ENCODE measurements at places on chromosomes 3 and 15.

DNA sequence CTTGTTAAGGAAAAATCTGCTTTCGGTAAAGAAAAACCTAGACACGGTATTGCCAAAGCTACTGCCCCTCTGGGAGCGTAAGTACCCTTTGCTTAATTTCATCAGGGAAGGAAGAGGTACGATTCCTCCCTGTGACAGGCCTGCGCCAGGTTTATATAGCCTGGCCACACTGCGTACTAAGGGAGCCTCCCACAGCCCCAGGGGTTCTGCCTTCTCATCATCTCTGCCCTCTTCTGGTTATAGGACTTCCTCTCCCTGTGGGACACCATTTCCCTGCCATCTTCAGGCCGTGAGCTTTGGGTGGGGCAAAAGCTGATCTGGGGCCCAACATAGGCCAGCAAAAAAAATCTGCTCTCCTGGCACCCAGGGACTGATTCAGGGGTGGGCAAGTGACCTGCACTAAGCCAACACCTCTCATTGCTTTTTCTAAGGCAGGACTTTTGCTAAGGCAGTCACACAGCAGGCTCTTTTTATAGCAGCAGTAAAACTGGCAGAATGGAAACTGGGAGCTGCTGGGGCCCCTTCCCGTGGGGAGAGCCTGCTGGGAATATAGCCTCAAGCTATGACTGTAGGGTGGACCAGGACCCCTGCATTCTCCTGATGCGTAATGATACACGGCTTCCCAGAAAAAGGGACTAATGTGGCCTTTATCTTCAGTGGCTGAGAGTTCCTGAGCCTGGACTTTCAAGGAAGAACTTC, 76.2 kb downstream of the PRICKLE2 start:
- no peak for DNase-seq

DNA sequence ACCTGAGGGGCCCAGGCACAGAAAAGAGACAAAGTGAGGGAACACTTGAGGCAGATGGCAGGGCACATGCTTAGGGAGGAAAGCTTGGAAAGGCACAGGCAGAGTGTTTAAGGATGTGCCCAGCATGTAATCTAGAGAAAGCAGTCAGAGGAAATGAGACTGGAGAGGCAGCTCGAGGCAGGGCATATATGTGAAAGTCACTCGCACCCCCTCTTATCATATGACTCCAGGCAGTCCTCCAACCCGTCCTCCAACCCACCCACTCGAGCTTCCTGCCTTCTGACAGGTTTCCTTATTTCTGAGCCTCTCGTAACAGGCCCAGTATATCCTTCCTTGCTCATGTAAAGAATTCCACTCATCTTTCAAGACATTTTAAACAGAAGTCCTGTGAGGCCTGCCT, 294.0 kb downstream of the SOX2 start:
- no peak for DNase-seq

DNA sequence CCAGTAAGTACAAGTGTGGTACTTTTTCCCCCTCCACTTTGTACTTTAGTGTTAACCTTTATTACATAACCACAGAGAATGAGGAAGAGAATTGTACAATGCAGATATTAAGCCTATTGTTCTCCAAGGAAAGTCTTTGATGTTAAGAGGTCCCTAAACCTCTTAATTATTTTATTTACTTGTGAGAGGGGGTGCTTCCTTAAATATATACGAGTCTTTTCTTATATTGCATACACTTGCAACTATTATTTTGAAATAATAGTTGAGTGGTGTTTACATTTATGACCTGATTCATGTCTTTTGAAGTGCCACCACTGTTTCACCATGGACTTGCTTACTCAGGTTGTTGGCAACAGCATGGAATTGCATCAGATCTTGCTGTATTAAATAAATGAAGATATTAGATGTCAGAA, 10.1 kb downstream of the USP3 start:
- DNase-seq = no peak

DNA sequence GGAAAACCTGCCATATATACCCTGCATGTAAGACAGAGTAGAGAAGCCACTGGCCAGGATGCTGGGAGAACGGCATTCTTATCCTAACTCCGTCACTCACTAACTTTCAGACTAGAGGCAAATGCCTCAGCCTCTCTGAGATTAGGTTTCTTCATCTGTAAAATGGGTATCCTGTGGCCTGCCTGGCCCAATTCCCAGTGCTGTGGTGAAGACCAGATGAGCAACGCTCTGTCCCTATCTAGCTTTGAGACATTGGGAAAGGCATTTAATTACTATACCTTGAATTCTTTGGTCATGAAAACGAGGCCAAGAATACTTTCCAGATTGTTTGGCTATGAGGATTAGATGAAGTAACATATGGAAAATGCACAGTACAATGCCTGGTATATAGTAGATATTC, 35.9 kb downstream of the CEMIP start:
- no peak for DNase-seq

- no peak for DNase-seq
Measured at GRCh38 chr3:67691926-67692325, 37.5 kb upstream of the SUCLG2 start.

DNA sequence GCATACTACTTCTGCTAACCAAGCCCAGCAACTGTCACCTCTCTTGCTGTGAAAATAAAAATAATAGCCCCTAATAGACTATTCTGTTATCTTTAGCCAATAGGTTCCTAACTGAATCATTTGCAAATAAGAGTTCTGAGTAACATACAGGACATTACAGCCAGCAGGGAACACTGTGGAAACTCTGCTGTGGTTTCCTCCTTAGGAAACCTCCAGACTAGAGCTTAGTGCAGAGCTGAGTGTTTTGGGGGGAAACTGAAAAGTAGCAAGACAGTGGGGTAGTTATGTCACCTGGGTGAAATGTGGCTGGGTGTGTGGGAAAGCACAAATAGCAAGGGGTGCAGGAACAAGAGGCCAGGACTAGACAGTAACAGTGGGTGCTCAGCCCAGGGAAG, 32.4 kb downstream of the DZIP1L start:
- no peak for DNase-seq

- DNase-seq = no peak
Measured at GRCh38 chr3:133882986-133883586, 12.6 kb downstream of the RAB6B start.

- DNase-seq = no peak
Measured at GRCh38 chr15:71278989-71279756, 163.9 kb downstream of the THSD4 start.

DNA sequence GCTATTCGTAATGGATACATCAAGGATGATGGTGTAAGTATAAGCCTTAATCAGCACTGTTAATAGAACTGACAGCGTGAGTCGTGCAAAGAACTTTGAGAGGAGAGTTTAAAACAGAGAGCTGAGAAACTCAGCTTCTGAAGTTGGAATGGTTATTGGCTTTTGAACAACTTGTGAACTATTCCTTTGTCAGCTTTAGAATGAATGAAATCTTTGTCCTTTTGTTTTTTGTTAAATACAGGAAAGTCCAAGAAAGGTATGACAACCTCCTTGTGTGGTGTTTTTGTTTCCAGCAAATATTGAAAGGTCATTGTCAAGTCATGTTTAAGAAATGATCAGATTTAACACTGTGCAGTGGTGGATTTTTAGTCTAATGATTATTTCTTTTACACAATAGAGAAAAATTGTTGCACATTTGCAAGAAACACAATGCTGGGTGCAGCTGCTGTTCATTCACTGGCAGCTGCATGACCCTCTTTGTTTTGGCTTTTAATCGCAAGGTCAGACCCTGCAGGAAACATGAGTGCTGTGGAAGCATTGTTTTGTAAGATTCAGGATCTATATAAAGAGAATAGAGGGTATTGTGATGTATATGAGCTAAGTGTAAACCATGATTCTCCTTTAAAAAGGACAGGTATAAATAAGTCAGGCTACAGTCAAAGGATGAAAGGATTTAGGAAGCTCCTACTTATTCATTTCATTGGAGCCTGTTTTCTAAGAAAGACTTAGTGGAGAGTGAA, 21.7 kb upstream of the ABHD10 start:
- no peak for DNase-seq

DNA sequence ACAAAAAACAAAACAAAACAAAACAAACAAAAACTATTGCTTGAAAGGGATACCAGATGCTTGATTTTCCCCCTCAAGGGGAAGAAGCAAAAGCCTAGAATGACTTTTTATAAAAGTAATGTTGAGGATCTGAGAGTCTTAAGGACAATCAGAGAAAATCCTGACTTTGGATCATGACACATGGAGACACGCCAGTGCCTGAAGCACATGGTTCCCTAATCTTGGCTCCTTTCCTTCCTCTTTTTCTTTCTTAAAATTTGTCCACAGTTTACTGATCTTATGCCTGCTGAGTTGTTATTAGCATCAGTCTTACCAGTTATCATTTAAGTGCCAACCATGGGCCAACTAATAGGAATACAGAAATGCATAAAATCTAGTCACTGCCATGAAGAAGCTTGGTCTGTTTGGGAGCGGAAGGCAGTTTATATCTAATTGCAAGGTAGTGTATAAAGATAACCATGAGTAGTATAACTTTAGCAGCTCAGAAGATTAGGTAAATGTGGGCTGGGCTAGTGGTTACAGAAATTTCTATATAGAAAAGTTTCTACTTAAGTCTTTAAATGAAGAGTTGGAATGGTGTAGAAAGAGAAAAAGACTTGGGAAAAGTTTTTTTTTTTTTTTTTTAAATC, 6.9 kb downstream of the GLCE start:
- no peak for DNase-seq

DNA sequence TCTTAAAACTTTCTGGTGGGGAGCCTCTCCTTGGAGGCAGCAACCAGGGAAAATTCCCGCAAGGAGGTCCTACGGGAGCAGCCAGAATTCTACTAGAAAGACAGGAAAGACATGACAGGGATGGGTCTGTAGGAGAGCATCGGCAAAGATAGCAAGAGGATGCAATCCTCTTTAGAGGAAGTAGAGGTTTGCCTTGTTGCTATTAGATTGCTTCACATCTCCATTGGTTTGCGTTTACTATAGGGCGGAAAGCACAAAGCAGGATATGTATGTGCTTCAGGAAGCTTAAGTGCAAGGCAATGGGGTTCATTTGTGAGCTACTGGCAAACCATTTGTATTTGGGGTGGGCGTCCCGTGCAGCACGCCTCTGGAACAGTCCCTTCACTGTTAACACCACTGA, 193.0 kb downstream of the RORA start:
- DNase-seq = no peak

DNA sequence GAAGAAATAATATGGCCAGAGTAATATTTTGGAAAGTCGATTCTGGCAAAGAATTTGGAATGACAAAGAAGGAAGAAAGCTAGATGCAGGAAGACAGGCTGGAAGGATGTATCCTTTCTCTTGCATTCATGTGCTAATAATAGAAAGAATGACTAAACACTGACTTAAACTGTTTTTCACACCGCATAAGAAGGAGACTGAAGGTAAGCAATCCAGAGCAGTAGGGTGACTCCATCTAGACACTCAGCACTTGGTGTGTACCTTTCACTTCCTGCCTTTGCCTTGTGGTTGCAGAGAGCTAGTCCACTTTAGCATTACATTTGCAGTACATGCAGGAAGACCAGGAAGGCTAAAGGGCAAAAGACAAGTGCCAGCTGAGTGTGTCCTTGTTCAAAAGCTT, 234.6 kb downstream of the RBMS3 start:
- no peak for DNase-seq

DNA sequence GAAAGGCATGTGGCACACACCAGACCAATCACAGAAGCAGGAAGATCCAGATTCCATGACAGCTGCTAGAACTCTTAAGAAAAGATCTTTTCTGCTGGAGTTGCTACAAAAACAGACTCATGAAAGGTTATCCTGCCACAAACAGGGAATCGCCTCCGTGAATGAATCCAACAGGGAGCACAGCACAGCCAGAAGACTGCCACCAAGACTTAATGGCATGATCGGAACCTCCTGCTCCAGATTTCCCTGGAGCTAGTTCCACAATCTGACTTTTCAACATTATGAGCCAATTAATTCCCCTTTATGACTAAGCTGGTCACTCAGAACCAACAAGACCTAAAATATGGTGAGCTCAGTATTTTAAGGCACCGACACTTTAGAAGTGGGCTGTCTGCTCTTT, 232.5 kb downstream of the FOXP1 start:
- DNase-seq = no peak

DNA sequence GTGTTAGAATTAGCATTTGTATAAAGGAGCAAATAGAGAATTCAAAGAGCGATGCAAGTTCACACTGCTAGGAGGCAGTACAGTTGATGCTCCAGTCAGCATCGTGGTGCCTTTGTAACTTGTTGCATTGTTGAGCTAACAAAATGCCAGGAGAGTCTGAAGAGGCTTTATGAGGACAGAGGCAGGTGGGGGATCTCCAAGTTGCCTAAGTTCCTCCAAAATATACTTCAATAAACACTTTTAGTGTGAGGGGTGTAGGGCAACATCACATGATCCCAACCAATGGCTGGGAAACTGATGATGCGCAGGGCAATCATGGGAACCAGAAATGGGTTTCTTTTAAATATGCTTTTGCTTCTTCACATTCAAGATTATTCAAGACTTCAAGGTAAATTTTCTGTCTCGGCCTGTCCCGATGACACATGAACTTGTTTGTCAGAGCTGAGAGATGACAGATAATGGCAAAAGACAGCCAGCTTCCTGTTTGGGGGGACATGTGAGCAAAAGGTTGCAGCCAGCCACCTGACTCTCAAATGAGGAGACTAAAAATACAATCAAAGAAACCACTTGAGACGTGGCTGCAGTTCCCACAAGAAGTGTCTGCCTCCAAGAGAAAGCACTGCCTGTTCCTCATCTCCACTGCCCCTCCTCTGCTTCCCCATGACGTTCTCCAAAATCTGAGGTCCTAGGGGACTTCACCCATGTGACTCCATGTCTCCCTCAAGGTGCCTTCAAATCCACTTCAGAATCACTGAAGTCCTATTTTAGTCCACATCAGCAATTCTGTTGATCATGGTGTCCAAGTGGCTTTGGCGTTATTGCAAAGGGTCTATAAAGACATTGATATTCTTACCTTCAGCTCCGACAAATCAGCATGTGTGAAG, 39.3 kb downstream of the KLHL6 start:
- DNase-seq = peak; percentile 59

DNA sequence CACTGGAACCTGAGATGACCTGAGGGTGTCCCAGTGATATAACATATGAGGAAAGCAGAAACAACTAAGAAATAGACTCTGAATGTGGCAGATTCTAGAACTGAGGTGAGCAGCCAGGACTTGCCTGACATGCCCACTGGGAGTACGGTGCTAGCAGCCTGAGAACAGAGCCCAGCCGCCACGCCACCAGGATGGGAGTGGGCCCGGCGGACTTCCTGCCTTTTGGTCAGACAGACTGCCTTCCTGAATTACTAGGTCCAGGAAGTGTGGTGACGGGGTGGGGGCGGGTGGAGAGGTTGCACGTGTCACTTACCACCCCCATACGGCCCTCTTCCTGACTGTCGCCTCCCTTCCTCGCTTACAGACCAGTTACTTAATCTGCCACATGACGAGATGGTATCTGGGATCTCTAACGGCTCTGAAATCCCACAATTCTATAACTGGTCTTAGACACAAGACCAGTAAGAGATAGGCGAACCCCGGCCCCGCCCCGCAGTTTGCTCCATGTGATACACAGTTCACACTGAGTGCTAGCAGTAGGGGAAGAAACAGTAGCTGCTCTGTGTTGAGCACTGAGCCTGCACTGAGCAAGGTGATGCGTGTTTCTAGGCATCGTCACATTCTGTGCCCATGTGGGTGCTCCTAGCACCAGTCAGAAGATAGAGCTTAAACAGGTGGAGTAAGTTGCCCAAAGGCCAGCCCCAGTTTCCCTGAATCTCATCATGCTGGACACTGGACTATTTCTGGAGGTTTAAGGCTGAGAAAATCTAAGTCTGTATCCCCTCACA, 95.7 kb downstream of the CPN2 start:
- DNase-seq = peak; percentile 49
